ENCODE measurements at places on chromosomes 1 and 21.

DNA sequence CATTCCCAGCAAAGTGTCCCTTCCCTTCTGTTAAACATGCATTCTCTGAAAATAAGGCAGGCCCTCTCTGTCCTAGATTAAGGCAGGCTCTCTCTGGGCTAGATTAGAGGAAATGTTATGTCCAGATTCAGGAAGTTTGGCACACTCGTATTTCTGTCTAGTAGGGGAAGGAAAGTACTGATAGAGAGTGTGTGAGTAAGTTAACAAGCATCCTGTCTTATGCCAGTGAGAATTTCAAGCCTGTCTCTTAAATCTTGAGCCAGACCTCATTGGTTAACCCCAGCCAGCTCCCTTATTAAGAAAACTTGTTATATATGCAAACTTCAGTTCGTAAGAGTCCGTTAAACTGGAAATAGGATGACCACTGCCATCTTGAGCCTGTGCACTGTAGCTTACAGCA, 31.6 kb downstream of the IGSF5 start:
- DNase-seq = no peak

DNA sequence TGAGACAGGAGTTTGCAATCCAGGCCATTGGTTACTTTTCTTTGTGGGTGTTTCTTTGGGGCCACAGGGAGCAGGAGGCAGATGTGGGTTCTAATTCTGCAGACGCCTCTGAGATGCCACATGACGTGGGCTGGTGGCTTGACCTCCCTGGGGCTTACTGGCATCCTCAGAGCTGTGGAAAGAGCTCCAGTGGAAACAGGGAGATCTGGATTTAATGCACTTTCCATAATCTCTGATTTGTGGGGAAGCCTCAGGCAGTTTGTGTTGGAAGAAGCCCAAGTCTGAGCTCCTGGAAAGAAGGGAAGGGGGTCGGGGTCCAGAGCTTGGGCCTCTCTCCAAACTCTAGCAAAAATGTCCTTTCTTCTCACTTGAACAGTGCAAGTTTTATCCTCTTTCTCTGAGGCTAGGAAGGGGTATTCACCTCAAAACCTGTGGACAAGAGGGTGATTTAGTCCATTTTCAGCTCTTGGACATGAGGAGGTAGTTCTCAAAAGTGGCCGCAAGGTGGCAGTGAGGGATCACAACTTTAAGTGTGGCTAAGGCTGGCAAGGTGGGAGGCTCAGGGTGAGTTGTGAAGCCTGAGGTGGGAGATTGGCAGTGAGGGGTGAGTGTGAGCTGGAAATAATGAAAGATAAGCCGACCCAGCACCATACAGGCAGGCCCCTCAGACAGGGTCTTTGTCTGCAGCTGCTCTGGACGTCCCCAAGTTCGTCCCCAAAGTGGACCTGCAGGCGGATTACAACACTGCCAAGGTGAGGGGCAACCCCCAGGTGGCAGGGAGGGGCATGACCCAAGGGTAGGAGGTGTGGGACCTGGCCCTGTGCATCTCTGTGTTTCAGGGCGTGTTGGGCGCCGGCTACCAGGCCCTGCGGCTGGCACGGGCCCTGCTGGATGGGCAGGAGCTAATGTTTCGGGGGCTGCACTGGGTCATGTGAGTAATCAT, 9.2 kb downstream of the IKBKE start:
- DNase-seq = no peak

DNA sequence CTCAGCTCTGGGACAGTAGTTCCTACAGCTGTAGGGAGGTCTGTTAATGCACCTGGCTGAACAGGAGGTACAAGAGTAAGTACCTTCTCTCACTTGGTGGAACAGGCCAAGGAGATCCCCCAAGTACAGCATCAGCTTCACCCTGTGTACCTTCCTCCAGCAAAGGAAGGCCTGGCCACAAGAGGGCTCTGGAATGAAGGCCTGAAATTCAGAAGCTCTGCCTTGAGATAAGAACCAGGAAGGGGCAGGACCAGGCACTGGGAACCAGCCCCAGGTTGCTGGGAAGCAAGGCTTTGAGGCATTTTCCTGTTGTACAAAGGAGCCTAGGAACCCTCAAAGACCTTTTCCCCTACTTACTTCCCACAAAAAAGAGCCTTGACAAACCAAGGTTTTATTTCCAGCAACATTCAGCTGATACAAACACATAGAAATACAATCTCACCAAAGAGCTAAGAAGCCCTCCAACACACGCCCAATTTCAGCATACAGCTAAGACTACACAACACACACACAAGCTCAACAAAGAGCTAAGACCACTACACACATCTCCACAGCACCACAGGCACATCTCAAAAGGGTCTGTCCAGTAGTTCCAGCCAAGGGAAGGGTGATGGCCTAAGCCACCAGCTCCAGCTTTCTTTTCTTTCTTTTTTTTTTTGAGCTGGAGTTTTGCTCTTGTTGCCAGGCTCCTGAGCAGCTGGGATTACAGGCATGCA, 23.5 kb downstream of the F11R start:
- no peak for DNase-seq

GRCh38 chr1:21378705-21379494, 61.0 kb upstream of the NBPF3 start:
- DNase-seq = no peak

GRCh38 chr1:60281360-60281932, 207.9 kb upstream of the C1orf87 start:
- DNase-seq = no peak

DNA sequence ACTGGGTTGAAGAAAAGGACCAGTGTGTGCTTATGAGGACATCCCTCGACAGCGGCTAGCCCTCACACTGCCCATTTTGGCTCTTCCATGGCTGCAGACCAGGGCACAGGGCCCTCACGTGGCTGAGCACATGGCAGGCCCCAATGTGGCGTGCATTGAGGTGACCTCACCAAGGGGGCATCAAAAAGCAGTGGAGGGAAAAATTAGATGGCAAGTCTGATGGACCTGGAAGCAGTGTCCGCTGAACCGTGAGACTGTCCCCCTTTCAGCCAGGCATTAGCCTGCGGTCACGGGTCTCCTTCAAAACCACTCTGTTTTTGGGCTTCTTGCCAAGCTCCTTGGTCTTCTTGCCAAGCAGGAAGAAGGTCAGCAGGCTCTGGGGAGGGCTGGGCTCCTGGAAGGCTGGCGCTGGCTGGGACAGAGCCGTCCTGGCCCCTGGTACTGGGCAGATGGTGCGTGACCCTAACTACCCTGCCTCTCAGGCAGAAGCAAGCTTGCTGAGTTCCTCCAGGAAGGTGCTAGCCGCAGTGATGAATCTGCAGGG, 30.8 kb downstream of the TRIM67 start:
- no peak for DNase-seq

DNA sequence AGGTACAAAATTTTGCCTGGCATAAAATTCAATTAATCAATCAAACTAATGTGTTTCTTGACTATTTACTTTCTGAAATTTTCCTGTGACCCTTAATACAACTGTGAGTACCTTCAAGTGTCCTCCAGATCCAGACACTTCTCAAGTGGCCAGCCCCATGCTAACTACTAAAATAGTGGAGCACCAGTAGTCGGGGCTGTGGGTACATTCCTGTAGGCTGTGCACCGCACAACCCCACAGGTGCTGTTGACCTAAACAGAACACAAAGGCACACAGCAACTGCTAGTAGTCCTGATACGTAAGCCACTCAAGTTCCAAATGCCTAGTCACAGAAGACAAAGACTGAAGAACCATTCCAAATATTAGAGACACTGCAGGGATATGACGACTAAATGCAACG, 36.6 kb downstream of the TMEM50B start:
- DNase-seq = no peak

- no peak for DNase-seq
Measured at GRCh38 chr1:115198938-115199337, 109.6 kb upstream of the TSPAN2 start.

DNA sequence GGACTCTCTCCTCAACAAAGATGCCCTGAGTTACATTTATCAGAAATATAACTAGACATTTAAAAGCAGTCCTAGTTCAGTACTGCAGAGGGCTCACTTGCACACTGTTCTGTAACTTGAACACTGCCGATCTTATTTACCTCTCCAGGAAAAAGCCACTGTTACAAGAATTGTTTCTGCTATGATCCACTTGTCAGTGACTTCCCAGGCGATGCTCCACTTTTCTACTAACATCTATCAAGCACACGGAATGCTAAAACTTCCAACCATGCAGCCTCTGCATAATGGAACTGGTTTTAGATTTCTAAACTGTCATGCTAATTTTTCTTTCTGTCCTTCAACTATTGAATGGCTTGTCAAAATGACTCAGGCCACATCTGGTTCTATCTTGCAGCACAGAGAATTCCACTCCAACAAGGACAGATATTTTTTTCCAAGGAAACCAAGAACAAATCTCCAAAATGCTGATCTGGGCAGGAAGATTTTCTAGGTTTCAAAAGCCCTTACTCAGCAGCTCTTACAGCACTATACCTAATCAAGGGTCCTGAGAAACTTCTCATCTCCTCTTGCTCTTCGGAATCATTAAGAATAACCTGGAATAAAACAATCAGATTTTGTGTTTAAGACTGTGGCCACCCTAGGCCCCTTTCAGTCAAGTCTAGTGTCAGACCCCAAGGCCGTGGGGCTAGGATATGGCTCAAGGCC, 9.9 kb downstream of the SEC16B start:
- no peak for DNase-seq

DNA sequence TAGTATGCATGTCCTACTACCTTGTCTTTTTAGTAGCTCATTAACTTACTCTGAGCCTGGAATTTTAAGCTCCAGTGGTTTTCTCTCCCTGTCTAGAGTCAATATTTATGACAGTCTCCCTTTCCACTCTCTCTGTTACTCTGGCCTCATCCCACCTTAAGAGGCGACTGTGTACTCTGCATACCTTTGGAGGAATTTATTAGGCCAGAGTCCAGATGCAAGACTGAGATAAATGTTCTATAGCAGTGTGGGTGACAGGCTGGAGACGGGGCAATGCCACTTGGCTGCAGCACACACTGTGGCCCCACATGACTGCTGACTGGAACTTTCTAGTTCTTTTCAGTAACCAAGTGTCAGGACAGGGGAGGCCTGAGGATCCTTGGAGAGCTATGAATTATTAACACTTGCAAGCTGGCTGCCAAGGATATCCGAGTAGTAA, 4.1 kb upstream of the PDZK1 start:
- DNase-seq = no peak

- DNase-seq = no peak
Measured at GRCh38 chr1:11841245-11842153, 6.1 kb downstream of the NPPA start.

GRCh38 chr1:178774263-178774662, 49.2 kb downstream of the RALGPS2 start:
- no peak for DNase-seq

DNA sequence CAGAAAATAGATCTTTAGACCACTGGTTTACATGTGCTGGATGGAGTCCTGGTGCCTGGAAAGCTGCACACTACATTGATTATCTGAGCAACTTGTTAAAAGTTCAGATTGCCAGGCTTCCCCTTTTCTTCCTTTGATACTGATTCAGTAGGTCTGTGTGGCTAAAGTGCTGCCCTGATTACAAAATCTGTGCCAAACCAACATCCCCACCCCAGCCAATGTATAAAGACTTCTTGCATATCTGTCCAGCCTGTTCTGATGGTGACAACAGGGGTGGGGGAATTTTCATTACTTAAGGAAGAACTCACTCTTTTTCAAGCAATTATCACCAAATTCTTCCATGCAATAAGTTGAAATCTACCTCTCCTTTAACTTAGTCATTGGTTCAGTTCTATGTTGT, 135.5 kb downstream of the TNFSF18 start:
- no peak for DNase-seq

- DNase-seq = no peak
Measured at GRCh38 chr1:65182658-65183268, 34.8 kb downstream of the AK4 start.

DNA sequence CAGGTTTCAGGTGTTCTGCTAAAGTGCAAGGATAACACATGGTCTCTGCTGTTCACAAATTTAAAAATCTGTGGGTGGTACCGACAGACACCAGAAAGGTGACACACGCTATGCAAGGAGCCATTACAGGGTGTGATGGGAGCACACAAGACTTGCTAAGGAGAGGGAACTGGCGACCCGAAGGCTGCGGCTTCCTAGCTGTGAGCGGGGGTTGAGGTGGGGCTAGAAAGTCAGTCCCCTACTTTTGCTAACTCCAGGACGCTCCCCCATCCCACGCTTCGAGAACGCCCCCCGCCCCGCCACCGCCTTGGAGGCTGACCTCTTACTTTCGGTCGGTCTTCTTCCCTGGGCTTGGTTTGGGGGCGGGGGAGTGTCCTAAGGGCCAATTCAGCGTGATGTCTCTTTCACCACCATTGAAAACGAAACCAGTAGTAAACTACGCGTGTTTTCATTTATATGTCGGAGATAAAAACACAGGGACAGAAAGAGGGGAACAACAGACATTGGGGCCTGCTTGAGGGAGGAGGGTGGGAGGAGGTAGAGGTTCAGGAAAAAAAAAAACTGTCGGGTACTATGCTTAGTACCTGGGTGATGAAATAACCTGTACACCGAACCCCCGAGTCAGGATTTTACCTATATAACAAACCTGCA, 1.1 kb downstream of the CKS1B start:
- no peak for DNase-seq

GRCh38 chr1:243246916-243247315, 8.2 kb downstream of the CEP170 start:
- no peak for DNase-seq

DNA sequence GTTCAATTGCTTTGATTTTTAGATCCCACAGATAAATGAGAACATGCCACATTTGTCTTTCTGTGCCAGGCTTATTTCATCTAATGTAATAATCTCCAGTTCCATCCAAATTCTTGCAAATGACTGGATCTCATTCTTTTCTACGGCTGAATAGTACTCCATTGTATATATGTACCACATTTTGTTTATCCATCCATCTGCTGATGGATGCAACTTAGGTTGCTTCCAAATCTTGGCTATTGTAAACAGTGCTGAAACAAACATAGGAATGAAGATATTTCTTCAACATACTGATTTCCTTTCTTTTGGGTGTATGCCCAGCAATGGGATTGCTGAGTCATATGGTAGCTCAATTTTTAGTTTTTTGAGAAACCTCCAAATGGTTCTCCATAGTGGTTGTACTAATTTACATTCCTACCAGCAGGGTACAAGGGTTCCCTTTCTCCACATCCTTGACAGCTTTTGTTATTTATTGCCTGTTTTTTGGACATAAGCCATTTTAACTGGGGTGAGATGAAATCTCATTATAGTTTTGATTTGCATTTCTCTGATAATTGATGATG, 344.4 kb downstream of the KCTD3 start:
- DNase-seq = no peak
